ENCODE measurements at places on chromosomes 4 and X.

GRCh38 chr4:11876104-11876503 is 447.4 kb upstream of the HS3ST1 start:
- DNase-seq, result no peak

DNA sequence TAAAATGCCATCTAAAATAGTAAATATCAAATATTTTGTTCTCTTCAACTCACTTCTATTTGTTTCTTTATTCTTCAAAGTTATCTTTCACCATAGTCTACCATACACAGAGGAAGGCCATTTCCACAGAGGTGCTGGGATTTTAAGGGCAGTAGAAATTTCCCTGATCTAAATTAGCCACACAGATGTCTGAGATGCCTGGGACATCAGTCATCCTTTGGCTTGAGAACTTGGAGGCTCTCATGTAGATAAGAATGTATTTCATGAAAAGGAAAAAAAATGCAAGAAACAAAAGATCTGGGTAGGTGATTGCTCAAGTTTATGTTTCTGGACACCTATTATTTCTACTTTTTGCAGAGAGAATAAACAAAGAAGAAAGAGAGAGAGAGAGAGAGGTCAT is 1008.2 kb downstream of the NLGN4X start:
- DNase-seq, result no peak

DNA sequence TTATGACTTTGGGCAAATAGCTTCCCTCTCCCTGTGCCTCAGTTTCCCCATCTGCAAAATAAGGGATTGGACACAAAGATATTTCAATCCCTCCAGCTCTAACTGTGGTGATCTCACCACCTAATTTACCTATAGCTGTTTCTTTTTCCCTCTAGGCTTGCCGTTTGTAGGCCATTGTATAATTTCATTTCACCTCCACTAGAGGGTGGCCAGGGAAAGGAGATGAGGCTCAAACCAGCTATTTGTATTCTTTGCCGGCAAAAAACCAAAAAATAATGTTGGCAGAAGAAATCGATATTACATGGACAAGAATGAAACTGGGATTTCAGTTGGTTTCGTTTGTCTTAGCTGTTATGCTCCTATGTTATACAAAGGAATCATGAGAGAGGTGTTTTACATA is 36.1 kb upstream of the DOCK11 start:
- no peak for DNase-seq

DNA sequence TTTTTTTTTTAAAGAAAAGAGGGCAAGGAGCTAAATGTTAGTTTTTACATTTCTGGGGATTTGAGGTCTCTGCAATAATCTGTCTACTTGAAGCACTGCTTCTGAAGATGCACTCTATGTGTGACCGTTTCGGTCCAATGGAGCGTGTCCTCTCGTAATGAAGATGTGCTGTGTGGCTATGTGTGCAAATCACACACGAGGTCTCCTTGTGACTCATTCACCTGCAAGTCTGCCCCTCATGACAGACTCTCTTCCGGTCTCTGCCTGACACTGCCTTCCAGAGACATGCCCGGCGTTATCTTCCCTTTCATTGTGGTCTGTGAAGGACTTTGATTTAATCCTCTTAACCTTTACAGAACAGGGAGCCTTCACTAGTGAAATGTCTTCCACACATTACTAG is 84.3 kb downstream of the TRAM1L1 start:
- no peak for DNase-seq

DNA sequence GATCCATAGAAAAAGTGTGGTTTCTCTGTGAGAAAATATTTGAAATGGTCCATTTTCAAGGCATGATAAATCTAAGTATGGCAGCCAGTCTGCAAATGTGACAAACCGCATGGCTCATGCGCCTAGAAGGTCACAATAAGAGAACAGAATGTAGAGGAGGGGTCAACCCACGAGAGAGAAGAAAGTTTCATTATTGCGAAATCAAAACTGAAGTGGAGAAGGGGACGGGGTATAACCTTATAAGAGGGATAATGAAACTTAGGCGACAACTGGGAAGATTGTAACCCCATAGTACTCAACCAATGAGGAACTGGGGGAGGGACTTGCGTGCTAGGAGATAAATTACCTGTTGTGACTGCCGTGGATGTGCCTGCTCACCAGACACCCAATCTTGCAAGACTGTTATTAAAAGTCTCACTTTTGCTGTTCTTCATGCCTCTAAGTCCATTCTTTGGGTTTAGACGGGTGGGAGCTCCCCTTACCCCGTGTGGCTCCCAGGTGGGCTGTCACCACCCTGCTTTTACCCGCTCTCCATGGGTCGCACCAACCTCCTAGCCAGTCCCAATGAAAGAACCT is 21.3 kb upstream of the ZCCHC4 start:
- no peak for DNase-seq

GRCh38 chr4:177574446-177574845 is 132.2 kb upstream of the AGA start:
- DNase-seq, result no peak

- DNase-seq, result no peak
Measured at GRCh38 chrX:135707880-135708279, 5.6 kb upstream of the CT45A1 start.

GRCh38 chrX:96835660-96836289 is 47.9 kb upstream of the RPA4 start:
- no peak for DNase-seq

- DNase-seq, result no peak
Measured at GRCh38 chrX:20149326-20149725, 7.7 kb upstream of the EIF1AX start.

DNA sequence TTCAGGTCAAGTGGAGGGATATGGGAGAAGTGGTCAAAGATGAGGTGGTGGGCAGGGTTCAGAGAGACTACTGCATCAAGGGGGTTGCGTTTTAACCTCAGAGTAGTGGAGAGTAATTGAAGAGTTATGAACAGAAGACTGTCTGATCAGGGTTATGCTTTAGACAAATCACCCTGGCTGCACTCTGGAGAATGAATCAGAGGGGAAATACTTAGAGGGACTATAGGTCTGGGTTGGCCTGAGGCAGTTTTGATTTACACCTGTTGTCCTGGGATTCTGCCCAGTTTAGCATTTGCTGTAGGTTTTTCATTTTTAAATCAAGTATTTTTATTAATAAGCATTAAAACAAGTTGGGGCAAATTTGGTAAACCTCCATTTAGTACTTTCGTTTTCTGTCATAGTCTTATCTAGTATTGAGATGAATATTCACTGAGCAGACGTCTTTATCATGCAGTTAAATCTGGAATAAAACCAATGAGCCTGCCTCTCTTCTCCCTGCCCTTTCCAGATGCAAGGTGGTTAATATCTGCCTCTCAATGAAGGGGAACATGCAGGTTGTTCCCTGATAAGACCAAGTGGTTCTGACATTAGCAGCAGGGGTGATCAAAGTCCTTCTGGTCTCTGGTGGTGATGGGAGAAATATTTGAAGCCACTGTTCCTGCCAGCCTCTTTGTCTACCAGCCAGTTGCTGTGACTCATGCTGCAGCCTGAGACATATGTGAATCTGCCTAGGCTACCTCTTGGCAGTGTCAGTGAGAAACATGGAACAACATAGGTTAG is 116.0 kb upstream of the RPS6KA3 start:
- DNase-seq, result no peak

- no peak for DNase-seq
Measured at GRCh38 chrX:118182025-118182424, 65.4 kb upstream of the KLHL13 start.

GRCh38 chr4:76738086-76738931 is 159.6 kb downstream of the SOWAHB start:
- DNase-seq, result no peak

- no peak for DNase-seq
Measured at GRCh38 chr4:66899422-66900065, 645.8 kb downstream of the CENPC start.

DNA sequence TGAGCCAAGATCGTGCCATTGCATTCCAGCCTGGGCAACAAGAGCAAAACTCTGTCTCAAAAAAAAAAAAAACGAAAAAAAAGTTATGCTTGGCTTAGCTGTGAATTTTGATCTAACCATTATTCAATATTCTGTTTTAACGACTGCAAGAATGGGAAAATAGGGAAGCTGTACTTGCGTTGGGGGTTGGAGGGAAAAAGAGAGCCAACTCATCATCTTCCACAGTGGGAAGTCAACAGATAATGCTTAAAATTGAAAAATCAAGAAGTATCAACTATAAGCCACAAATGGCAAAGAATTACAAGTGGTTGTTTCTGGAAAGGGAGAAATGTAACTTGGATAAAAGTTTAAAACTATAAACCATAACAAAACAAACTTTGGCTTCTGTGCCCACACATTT is 2.9 kb downstream of the TEC start:
- DNase-seq, result no peak

- DNase-seq, result no peak
Measured at GRCh38 chr4:169956091-169956843, 69.9 kb downstream of the MFAP3L start.

- DNase-seq, result no peak
Measured at GRCh38 chrX:97907791-97908190, 1024.1 kb downstream of the RPA4 start.

DNA sequence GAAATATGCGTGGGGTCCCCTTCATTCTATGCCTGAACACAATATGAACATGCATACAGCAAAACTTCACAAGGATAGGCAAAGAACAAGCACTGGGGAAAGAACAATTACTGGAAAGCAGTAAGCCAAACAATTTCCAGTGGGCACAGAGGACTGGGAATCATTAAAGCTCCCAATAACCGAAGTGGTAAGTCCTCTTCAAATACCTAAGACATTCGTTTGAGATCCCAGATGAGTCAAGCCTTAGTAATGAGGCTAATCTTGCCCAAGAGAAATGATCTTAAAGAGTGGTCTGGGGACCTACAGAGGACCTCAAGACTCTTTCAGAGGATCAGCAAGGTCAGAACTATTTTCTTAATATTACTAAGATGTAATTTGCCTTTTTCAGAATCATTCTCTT is 28.6 kb downstream of the ANAPC10 start:
- DNase-seq, result no peak

GRCh38 chrX:151505796-151506195 is 57.7 kb upstream of the PASD1 start:
- no peak for DNase-seq

DNA sequence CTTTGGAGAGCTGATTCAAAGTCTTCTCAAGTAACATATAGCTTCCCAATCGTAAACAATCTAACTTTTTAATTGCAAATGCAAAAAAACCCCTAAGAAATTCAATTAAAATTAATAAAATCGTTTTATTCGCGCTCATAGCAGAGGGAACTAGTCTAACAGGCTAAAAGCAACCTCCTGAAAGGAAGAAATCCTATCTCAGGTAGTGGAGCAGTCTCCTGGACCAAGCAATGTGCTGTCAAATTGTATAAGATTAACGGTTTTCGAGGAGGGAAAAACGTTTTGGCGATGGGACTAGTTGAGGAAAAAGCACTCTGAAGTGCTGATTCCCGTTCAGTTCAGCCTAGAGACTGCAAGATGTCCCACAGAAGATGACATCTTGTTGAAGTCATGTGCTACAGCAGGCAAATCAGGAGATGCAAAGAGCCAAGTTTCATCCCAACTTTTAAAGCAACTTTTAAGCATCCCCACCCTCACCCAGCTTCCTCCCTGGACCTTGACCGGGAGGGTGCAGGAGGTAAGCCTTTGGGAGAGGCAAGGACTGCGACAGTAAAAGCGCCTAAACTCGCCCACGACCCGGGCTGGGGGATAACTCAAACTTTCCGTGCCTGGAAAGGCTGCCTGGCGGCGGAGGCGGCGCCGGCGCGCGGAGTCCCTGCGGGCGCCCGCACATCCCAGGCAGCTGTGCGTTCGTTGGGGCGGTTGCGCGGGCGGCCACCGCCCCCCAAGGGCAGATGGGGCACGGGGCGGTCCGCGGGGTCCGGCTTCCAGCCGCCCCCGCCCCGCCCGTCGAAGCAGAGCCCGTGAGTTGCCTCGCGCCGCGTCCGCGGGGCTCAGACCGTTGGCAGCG is 784 bp downstream of the MAP7D3 start:
- DNase-seq, result no peak

GRCh38 chrX:132689612-132690563 is 201.1 kb upstream of the MBNL3 start:
- no peak for DNase-seq

- no peak for DNase-seq
Measured at GRCh38 chr4:77349364-77349763, 192.4 kb downstream of the CCNG2 start.

GRCh38 chr4:74873545-74874301 is 59.2 kb upstream of the PARM1 start:
- DNase-seq, result no peak

GRCh38 chr4:127501103-127501502 is 131.7 kb upstream of the INTU start:
- no peak for DNase-seq

DNA sequence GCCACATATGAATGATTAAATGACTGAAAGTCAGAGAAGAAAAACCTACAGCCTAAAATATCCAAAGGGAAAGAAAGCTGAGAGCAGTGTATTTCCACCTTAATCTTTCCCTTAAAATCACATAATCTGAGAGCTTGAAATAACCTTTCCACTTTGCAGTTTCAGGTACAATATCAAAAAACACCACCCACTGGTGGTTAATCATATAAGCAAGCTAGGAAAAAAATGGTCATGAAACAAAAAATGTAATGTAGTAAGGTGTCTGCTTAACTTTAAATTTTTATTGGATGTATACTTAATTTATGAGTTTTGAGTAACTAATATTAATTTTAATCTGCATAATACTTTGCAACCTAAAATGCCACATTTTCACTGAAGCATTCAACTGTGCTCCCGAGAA is 3.2 kb downstream of the PRDM5 start:
- no peak for DNase-seq

GRCh38 chrX:5051831-5052491 is 1176.7 kb downstream of the NLGN4X start:
- no peak for DNase-seq

DNA sequence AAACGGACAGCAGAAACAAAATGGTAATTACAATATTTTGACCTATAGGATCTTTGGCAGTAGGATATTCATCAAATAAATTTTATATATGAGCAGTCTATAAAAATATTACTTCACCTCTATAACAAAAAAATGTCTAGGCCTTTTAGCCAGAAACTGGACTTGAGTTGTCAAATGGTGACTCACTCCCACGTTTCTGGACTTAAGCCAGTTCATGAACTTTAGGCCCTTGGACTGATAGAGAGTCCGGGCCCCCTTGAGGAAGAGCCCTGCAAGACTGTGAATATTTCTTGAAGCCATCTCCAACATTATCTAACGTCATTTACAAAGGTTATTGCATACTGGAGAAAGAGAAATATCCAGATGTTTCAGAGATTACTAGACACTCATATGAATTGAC is 106.8 kb upstream of the FAM47A start:
- no peak for DNase-seq

GRCh38 chr4:69484011-69484410 is 11.7 kb downstream of the UGT2B4 start:
- DNase-seq, result no peak

- no peak for DNase-seq
Measured at GRCh38 chr4:11514779-11515419, 86.2 kb upstream of the HS3ST1 start.

GRCh38 chr4:163165217-163166017 is 1.3 kb downstream of the NAF1 start:
- DNase-seq, result no peak

DNA sequence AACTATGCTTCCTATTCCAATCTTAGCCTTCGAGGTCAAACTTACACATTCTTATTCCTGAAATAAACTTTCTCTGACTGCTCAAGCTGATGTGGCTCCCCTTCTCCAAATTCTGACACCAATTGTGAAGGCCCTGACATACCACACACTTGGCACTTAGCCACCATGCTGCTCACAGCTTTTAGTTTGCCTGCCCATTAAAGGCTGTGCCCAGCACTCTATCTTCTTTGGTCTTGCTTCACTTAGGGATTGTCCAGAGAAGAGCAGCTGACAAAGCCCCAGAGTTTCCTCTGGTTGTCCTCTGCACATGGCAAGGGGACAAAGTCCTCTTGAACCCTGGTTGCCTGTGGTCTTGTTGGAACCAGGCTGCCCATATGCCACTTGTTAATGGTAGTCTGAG is 126.1 kb downstream of the ARHGEF9 start:
- DNase-seq, result no peak

Data from vagina (tissue), 2 donors.